Fibroblast of pulmonary artery (primary cell): ENCODE measurements at places on chromosomes 4 and X.

GRCh38 chrX:150148749-150149672 lies 210.7 kb upstream of the EOLA2 start:
- peak; percentile 8 for DNase-seq

DNA sequence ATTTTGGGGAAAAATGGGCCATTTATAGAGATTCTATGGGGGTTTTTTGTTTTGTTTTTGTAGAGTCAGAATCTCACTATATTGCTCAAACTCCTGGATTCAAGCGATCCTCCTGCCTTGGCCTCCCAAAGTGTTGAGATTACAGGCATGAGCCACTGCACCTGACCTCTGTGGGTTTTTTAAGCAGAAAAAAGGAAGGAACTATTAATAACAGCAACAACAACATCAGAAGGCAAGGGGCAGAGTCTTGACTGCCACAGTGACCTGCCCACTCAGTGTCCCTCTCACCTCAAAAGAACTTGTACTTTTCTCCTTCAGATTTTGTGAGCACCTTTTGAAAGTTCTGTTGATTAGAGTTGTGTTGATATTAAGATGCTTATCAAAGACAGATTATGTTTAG lies 48.1 kb downstream of the FNIP2 start:
- no peak for DNase-seq

- DNase-seq, result no peak
Measured at GRCh38 chrX:6026429-6026828, 202.2 kb downstream of the NLGN4X start.

GRCh38 chr4:103915224-103915869 lies 195.6 kb upstream of the TACR3 start:
- DNase-seq, result peak; percentile 27

- no peak for DNase-seq
Measured at GRCh38 chrX:17743913-17744312, 6.6 kb downstream of the SCML1 start.

DNA sequence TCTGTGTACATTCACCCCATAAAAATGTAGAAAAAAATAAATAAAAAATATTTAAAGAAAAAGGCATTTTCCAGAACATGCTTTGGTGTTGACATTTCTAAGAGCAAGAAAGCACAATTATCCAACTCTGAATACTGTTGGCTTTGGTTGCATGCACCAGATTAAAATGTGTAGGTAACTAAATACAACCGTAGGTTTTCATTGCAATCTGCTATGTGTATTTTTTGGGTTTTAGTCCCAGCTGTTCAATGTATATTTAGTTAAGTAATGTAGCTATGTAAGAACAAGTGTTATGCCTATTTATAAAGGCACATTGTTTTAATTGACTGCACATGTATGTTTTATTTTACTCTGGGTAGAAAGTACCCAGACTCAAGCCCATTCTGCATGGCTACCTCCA lies 108.1 kb upstream of the PAQR3 start:
- no peak for DNase-seq

GRCh38 chr4:78661921-78662521 lies 110.5 kb downstream of the ANXA3 start:
- DNase-seq, result peak; percentile 82

DNA sequence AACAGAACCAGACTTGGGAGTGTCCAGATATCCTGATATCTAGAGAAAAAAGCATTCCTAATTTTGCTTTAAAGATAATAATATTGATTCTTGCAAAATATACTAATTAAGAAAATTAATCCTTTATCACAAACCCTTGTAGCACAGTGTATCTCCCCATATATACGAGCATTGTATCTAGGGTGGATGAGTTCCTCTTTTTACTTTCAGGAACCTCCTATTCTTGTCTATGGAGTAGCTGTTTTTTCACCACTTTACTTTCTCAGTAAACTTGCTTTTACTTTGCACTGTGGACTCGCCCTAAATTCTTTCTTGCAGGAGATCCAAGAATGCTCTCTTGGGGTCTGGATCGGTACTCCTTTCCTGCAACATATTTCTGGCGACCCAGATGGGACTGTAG lies 103.9 kb downstream of the GLUD2 start:
- DNase-seq, result no peak

DNA sequence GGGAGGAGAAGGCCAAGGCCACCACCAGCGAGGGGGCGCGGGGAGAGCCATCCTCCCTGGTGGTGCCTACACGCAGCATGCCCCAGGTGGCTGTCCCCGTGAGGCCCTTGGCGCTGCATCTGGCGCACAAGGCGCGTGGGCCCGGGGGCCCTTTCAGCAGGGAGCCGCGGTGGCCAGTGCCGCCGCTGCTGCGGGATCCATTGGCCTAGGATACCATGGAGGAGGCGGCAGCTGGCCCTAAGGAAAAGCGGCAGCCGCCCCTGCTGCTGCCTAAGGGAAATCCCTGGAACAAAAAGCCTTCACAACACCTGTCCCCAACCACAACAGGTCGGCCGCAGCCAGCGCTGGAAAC lies 1059.6 kb downstream of the TECRL start:
- no peak for DNase-seq

DNA sequence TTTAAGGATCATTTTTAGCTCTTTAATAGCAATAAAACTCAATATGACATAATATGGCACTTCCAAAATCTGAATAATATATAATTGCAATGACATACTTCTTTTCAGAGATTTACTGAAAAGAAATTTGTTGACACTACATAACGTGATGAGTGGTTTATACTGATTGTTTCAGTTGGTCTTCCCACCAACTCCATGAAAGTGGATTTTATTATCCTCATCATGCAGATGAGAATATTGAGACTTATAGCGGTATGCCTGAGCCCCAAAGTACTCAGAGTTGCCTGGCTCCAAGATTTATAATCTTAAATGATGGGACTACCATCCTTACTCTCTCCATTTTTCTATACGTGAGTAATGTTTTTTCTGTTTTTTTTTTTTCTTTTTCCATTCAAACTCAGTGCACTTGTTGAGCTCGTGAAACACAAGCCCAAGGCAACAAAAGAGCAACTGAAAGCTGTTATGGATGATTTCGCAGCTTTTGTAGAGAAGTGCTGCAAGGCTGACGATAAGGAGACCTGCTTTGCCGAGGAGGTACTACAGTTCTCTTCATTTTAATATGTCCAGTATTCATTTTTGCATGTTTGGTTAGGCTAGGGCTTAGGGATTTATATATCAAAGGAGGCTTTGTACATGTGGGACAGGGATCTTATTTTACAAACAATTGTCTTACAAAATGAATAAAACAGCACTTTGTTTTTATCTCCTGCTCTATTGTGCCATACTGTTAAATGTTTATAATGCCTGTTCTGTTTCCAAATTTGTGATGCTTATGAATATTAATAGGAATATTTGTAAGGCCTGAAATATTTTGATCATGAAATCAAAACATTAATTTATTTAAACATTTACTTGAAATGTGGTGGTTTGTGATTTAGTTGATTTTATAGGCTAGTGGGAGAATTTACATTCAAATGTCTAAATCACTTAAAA lies 15.3 kb downstream of the ALB start:
- DNase-seq, result no peak

DNA sequence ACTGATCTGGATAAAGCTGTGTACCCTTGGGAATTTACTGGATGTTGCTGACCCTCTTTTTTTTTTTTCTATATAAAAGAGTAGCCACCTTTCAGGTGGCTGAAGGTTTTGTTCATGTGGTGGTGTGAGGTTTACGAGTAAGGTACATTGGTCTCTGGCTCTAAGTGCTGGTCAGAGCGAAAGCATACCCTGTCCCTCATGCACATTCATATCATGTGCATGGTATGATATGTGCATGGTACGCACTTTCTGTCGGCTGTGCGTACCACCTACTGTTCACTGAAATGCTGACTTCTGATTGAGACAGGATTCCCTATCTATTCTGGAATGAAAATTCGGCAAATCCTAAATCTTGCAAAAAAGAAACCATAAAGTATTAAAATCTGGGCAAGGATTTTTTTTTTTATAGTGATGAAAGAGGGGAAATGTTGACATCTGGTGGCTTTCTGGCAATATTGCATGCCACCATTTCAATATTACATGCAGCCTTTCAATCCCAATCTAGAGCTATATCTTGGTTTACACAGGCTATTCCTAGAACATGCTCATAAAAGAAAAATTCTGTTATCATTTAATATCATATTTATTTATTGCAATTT lies 32.8 kb downstream of the FAM149A start:
- DNase-seq, result peak; percentile 56

GRCh38 chr4:144962300-144962699 lies 135.7 kb downstream of the ANAPC10 start:
- DNase-seq, result no peak

DNA sequence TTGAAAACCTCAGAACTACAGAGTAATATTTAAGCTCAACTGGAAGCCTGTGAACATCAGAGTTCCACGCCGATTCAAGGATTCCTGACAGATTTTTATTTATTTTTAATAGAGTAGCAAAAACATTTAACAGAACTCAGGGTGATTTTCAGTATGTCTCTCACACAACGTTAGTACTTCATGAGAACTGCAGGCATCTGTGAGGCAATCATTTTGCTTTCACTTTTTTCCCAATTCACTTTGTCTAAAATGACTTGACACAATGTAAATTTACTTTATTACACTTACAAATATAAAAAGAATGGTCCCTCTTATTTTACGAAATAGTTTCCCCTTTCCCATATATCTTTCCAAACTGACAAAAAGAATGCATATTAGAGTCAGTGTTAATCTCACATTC lies 869.5 kb upstream of the EPHA5 start:
- DNase-seq, result peak; percentile 15

- no peak for DNase-seq
Measured at GRCh38 chr4:90127706-90128345, 632 bp downstream of the CCSER1 start.

- DNase-seq, result no peak
Measured at GRCh38 chr4:8019396-8020365, 80.0 kb upstream of the AFAP1 start.

- DNase-seq, result peak; percentile 56
Measured at GRCh38 chr4:184983672-184984356, 34.5 kb upstream of the HELT start.

- DNase-seq, result no peak
Measured at GRCh38 chr4:37528166-37528885, 157.8 kb downstream of the RELL1 start.

DNA sequence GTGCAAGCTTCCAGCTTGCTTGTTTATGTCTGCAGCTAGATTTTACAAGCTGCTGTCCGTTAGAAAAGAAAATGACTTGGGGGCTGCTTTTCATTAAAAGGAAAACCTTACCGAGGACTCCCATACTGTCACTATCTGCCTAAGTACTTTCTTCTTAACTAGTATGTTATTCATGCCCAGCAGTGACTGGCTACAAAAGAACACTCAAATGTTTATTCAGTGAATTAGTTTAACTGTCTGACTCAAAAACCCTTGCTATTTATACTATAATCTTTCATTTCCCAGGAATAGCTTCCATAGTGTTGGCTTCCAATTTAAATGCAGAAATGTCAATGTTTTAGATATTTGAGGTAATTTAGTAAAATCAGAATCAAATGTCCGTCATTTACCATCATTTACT lies 164.9 kb downstream of the DTHD1 start:
- no peak for DNase-seq

- no peak for DNase-seq
Measured at GRCh38 chr4:10009861-10010500, 11.3 kb downstream of the SLC2A9 start.

- peak; percentile 97 for DNase-seq
Measured at GRCh38 chr4:40316333-40316781, 18.8 kb upstream of the CHRNA9 start.

DNA sequence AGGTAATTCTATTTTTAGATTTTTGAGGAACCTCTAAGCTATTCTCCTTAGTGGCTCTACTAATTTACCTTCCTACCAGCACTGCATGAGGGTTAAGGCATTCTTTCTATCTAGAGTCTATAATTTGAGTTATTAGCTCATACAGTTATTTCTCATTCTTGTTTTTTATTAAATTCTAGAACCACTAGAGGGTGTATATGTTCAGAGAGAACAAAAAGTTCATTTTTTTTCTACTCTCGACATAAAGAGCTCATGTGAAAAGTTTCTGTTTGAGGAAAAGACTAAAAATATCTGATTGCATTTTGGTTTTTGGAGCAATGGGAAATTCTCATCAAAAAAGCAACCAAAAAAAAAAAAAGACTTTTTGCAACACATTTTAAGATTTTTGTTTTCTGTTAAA lies 57.0 kb upstream of the LRAT start:
- peak; percentile 4 for DNase-seq

DNA sequence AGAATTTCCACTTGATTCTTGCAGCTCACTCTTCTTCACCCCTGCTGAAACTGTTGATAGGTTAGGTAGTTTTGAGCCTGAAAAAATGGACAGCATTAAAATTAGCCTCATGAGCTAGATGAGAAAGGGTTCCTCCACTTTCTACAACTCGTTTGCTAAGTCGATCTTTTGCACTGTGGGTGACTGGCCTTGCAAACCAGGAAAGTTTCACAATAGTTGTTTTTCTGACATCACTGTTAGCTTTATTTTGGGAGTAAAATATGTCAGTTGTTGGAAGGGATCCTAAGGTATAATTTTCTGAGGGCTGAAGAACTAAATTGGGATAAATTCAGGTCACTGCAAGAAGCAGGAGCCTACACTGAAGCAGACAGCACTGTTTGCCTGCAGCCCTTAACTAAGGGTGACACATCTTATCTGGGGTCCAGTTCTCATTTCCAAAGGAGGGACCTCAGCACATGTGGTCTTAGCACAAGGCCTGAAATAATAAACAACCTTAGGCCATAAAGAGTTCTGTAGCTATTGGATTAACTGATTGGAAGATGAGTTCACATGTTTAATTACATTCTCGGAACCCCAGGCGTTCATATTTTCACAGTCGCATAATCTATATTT lies 29.1 kb downstream of the ANAPC4 start:
- DNase-seq, result peak; percentile 45

DNA sequence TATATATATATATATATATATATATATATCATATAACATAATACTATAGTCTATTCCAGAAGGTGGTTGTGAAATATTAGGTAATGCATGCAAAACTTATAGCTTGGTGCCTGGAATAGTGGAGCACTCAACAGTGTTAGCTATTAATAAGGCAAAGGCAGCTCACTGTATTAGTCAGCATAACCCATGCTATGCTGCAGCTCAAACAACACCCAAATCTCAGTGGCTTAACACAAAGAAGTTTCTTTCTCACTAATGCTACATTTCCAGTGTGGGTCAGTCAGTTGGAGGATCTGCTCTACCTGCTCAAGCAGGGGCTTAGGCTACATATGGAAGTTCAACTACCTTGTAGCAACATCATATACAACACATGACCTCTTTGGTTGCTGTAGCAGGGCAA lies 5.2 kb upstream of the RPGR start:
- DNase-seq, result no peak

DNA sequence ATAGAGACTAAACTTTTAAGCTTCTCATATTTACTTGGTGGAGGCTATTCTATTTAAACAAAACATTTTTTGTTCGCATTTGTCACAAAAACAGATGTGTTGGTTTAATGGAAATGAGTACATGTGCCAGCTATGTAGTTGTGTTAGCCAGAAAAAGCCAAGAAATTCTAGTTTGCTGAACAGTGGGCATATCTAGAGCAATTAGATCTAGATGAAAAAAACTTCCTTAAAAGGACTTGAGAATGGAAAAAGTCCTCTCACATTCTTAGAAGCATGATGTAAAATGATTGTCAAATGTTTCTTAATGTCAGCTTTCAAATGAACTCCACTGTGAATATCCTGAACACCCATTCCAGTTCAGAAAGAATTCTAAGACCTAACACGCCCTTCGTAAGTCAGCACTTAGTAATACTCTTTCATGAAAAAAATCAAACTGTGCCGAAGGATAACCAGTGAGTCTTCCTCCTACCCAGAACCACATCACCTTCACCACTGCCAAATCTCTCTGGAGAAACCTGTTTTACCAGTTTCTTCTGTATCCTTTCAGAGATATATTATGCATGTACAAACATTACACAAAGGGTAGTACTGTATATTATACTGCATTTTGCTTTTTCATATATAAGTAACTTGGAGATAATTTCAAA lies 28.2 kb downstream of the PHKA1 start:
- peak; percentile 7 for DNase-seq
